Hematopoietic multipotent progenitor cell treated with erythropoietin and hydrocortisone succinate and interleukin-3 and kit ligand, for 17 days (in vitro differentiated cells): ENCODE measurements at places on chromosomes 5 and 9.

GRCh38 chr9:130107234-130107861, 53.6 kb downstream of the GPR107 start:
- peak; percentile 88 for DNase-seq

- DNase-seq: no peak
These were observed 330.6 kb upstream of the MEF2C start for GRCh38 chr5:89213573-89213972.

DNA sequence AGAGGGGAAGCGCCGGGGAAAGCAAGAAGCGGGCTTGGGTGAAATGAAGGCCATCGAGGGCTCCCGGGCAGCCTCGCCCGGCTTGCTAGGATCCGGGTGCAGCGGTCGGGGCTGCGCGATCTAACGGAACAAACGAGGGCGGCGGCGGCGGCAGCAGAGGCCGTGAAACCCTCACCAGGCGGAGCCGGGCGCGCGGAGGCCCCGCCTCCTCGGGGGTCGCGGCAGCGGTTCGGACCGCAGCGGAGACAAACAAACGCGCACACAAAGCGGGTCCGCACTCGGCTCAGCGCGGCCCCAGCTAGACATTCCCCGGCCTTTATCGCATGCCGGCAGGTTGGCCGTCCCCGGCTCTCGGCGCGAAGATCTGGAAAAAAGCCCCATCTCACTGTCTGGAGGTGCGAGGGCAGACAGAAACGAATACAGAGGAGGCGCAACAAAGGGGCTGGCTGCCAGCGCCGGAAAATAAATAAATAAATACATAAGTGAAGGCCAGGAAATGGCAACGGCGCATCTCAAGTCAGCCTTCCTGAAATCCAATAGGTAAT, 10.5 kb upstream of the TRIM36 start:
- DNase-seq: no peak

DNA sequence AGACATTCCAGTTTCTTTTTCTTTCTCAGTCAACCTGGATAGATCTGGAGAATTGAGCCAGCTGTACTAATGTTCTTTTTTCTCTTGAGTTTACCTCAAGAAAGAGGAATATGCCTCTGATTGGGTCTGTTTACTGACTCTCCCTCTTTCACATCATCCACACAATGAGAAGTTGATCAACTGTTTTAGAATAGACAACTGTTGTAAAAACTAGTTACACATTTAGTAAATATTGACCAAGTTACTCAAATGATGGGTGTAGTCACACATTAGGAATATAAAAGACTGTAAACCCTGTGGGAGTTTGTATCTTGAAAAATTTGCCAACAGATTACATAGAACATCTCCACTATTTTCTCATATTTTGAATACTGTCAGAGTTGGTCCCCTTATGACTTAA, 330.8 kb downstream of the FER start:
- no peak for DNase-seq

DNA sequence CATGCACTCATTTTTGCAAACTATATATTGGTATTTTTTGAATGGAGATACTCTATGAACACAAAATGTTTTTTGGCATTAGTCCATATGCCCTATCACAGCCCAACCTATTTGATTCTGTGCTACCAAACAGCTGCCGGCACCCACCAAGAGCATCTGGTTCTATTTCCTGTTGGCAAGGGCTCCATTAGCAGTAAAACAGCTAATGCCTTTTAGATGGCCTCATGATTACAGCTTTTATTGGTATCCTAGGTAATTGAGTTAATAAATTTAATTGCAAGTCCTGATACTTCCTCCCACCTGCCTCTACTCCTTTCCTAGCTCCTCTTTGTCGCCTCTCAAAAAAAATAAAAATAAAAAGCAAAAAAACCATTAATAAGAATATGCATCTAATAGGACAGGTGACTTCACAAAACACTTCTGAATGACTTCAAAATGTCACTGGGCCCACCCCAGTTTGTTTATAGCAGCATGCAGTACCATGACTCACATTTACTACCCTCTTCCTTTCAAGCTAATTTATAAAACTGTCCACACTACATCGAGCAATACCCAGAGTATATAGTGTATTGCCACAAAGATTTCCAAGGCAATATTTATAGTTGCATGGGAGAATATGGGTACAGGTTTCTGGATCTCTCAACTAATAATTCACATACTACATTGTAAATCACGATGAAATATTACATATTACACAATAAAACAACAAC, 620.4 kb downstream of the SLCO4C1 start:
- no peak for DNase-seq

DNA sequence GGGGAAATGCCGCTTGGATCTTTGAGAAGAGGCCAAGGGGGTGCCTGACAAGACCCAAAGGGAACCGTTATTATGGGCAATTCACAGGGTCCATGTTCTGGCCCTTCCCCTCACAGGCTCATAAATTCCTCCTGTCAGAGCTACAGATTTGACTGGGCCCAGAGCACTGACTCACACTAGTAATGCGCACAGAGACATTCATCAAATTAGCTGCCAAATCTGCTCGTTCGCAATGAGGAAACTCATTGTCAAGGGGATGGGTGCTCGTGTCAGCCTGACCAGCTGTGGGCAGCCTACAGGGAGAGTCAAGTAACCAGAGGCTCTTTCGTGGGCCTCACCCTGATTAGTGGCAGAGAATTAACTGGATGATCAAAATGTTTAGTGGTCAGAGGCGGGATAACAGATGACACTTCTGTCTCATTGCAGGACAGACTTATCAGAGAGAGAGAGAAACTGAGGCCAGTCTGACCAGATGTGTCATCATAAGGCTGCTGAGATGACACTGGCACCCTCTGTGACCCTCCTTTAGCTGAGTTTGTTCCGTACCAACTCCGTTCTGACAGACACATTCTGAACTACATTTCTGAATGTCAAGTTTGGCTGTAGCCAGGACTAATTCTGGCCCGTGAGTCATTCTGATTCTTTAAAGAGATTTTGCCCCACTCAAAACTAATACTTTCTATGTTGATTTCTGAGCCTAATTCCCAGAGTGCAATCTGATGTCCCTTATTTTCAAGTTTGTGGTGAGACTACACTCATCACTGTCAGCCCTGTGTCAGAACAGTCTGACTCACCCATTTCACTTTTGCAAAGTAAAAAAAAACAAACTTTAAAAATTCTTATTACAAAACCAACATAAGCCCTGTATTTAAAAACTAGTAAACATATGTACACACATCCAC, 377.1 kb downstream of the ACTL7B start:
- no peak for DNase-seq

- DNase-seq: no peak
These were observed 215.8 kb downstream of the CEMIP2 start for GRCh38 chr9:71552480-71552879.
